ENCODE measurements at places on chromosomes 12 and 14.

DNA sequence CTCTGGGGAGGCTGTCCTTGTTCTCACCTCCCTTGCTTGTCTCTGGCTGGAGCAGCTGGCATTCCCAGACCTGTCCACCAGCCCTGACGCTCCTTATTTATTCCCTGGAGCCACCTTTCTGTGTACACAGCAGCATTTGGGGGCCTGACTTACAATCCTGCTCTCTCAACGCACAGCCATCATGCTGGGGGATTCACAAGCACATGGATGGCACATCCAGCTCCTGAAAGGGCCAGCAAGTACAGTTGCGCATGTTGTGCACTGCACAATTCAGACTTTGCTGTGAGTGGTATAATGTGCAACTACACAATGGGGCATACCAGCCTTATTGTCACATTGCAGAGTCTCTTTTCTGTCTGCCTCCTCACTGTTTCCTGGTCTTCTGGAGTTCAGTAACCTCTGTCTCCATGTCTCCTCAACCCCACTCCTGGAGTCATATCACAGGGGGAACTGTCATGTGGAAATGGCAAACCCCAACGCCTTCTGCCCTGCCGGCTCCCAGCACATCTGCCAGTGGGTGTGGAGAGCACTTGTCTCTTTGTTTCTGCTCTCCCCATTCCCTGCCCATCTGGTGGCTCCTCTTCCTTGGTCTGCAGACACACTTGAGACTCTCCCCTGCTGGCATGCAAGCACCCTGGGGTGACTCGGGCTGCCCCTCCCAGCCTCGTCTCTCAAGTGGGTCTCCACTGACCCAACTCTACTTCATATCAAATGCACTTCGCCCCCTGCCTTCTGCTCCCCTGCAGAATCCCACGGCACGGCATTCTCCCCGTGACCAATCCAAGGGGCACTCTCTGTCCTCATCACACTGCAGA is 41.2 kb upstream of the MEG3 start:
- DNase-seq: no peak

DNA sequence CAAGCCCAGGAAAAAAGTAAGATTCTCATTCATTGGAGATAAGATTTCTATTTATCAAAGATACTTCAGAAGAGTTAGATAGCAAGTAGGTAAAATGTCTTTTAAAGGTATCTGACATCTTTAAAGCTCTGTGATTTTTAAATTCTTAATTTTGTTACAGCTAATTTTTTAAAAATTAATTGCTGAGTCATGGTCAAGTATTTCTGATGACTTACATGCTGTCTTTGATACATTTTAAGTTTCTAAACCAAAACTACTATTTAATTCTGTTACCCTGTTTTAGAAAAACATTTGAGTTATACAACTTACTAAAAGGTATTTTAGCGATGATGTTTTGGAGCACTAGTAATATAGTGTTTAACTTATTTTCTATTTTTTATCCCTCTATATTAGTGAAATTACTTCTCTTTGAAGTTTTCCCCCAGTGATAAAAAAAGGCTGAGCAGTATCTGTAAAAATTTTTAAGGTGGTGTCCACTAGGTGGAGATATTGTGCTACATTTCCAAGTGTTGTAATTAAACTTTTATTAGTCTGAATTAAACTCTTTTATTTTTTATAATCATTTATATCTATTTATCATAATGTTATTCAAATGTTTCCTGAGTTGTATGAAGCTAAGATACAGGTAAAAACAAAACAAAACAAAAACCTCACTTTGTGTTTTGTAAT is 11.5 kb downstream of the ALG10 start:
- no peak for DNase-seq

DNA sequence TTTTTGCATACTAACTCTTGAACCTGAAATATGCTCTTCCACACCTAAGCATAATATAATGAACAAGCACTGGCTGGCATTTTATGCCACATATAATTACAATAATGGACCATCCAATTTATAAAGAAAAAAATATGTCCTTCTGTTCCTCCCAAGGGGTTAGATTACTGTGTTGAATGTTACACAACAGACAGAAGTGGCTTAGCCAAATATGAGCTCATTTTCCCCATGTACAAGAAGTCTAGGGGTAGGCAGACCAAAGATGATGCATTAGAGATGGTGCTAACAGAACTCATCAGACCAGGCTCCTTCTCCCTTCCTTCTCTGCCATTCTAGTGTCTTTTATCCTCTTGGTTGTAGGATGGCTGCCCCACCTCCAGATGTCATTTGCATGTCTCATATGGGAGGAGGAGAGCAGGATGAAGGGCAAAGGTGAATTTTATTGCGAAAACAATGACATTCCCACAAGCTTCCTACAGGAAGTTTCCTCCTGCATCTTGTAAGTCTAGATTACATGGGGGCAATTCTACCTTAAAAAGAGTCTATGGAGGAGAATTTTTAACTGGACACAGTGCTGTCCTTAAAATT is 43.9 kb upstream of the SLC2A13 start:
- no peak for DNase-seq

DNA sequence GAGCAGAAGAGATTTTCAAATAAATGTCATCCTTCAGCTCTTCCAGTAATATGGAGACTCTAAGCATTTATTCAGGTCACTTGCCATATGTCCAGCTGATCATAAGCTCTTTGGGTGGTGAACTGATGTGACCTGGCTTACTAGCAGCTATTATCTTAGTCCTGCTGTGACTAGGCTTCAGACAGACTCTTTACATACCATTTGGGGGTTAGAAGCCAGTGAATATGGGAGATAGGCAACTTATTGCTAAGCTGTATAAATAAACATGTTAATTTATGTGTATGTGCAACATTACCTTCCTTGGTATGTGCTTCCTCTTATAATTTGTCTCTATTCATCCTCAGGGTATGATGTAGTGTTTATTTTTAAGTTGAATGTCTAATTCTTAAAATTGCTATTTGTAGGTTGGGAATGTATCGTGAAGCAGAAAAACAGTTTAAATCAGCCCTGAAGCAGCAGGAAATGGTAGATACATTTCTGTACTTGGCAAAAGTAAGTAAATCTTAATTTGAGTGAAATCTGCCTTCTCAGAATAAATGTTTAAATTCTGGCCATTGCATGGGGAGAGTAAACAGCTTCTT is 32.4 kb downstream of the TTC8 start:
- DNase-seq: no peak

- DNase-seq: no peak
Observed at GRCh38 chr14:22434901-22435550, 154.0 kb downstream of the DAD1 start.

GRCh38 chr14:93343266-93343665 is 3.7 kb upstream of the COX8C start:
- DNase-seq: no peak

GRCh38 chr12:131102493-131102931 is 148.8 kb downstream of the ADGRD1 start:
- DNase-seq: no peak

GRCh38 chr12:4855121-4855924 is 54.4 kb upstream of the KCNA1 start:
- DNase-seq: peak; percentile 68

- DNase-seq: no peak
Observed at GRCh38 chr12:95538006-95538405, 13.3 kb downstream of the USP44 start.

DNA sequence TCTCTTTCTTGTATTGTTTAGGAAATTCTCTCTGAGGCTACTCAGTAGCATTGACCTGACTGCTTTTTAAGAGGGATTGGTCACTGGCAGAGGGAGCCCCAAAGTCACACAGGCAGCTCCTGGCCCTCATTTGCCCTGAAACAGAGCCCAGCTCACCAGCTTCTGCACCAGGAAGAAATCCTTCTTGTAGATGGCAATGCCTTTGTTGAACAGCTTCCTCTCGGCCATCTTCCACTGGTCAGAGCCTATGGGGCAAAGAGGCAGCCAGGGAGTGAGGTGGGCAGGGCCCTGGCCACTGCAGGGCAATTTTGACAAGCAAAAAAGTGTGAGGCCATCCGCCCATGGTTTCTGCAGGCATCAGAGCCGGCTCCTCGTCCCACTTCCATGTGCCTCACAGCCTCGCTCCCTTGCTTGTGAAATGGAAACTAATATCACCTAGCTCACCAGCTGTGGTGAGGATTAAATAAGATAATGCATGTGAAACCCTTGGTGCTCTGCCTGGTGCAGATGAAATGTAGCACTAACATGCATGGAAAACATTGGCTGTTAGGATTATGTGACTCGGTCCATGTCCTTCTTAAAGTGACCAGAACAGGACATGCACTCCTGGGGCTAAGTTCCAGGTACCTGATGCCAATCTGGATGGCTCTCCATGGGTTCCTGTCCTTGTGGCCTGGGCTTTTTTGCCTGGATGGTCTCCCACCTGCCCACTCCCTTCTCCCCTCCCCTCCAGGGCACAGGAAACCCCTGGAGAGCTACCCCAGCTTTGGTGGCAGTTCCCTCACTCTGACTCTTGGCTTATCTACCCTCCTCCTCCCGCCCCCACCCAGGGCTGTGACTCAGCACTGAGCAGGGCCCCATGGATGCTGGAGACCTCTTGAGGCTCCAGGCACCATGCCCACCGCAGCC is 11.2 kb upstream of the PNMA1 start:
- no peak for DNase-seq

- DNase-seq: no peak
Observed at GRCh38 chr14:43449291-43449690, 1057.8 kb downstream of the FSCB start.

DNA sequence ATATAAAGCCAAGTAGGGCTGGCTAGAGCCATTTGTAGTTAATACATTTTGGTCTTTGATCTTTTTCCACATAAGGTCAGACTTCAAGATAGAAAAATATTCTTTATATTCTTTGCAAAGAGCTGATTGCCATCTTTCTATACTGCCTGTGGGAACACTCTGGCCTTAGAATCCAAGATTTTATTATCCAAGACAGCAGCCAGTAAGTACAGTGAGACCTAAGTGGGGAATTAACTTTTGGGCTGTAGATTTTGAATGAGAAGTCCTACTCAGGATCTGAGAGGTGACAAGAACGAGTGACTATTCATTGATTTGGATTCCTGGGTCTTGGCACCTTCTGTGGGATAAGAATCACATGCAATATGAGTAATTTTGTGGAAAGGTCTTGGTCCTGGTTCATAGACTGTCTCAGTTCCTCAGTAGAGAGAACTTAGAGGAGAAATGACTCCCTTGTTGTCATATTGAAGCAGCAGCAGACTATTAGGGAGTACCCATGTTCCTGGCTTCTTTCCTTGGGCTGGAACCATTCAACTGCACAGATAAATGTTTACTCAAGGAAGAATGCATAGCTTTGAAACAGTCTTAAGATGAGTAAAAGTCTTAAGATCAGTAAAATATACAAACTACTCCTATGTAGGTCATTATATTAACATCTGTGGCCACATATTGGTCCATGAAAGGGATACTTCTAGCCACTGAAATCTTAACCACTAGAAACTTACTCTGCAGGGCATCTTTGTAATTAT is 353.8 kb downstream of the RAD51B start:
- no peak for DNase-seq

- no peak for DNase-seq
Observed at GRCh38 chr12:99605-100004, 33.0 kb downstream of the IQSEC3 start.

DNA sequence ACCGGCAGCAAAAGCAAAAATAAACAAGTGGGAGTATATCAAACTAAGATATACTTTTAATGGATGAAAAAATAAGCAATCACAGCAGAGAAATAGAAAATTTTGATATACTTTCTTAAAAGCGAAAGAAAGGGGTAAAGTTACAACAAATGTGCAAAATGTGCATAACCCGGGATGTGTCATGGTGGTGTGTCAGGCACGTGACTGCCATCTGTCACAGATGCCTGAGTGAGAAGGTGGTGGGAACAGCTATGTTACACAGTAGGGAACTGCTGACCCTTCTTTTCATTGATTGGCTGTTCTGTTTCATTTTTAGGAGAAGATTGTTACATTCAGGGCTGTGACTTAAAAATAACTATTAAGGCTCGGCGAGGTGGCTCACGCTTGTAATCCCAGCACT is 168.1 kb upstream of the PELI2 start:
- DNase-seq: no peak

DNA sequence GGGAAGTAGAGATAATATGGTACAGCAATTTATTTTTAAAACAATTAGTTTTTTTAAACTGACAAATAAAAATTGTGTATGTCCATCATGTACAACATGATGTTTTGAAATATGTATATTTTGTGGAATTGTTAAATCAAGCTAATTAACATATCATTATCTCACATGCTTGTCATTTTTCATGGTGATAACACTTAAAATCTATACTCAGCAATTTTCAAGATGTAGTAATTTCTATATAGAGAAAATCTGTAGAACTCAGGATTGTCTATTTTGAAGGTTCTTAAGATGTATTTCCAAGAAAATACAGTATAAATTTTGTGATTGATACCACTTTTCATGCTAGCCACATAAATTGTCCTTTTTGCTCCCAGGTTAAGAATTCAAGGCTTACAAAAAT is 247.1 kb downstream of the FBXL14 start:
- no peak for DNase-seq

DNA sequence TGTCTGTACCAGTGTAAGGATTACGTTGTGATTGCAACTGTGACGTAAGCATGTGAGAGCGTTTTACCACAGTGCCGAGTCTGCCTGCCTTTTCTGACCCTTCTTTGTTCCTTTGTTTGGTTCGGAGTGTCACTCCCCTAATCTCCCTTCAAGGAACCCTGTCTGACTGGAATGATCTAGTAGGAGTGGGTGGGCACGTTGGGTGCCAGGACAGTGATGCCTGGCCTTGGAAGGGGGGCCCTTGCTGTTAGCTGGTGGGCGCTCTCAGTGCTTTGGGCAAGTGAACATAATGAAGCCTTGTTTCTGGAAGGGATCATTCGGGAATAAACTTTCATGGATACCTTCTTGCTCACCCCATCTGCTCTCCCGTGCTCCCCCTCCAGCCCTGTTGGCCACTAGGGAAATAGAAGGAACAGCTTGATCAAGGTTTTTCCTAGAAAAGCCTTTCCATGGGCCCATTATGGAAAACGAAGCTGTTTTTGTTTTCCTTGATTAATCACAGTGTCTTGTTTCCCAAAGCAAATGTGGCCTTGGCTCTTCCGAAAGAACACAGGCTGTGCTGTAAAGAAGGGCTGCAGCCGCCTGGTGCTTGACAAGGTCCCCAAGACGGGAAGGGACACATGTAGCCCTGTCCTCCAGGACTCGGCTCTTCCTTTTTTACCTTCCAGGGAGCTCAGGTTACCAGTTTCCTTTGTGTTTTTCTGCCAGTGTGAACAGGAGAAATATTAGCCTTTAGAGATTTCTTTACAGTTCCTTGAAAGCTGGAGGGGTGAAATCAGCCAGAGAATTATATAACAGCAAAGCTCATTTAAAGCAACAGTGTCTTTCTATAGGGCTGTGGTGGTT is 215.5 kb downstream of the CRADD start:
- DNase-seq: no peak

GRCh38 chr14:104361101-104361591 is 218.4 kb upstream of the C14orf180 start:
- no peak for DNase-seq

DNA sequence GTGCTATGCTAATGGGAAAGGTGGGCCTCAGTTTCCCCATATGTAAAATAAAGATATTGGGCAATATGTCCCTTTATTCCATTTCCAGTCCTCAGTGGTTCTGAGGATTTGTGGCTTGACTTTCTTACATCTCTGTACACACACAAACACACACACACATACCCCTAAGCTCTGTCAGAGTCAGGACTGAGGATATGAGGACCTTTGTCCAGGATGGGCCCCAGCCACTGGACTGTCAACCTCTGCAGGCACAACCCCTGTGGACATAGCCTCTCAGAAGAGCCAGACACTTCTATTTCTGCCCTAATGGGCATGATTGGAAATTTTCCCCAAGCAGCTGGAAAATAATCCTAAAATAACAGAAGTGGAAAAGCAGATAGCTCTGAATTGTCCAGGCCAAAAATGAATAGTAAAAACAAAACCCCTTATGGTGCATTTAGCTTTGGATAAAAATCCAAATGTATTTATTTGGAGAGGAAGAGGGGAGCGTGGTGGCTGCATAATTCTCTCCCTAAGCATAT is 50.2 kb downstream of the RIN3 start:
- DNase-seq: no peak
